Gastrocnemius medialis (tissue), 4 donors: ENCODE measurements at places on chromosomes 7 and 10.

- no peak for DNase-seq
These were observed 63.7 kb upstream of the ZPBP start for GRCh38 chr7:50156706-50157105.

- DNase-seq, result no peak
These were observed 22.5 kb upstream of the EPHB6 start for GRCh38 chr7:142832417-142832816.

DNA sequence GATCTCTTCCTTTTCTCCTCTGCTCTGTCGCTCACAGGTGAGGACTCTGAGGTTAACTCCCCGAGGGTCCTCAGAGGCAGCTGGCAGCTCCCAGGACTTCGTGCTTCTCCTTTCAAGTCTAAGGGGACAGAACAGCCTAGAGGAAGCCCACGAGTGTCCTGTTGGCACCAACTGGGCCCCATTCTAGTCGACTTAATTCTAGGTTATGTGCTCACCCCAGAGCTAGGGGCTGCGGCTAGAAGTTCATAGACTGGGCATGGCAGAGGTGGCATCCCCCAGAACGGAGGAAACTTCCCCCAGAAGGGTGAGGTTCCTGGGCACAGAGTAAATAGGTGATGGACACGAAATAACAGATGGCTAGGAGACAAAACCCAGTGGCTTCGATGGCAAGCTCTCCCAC is 259.4 kb downstream of the TEX36 start:
- no peak for DNase-seq

DNA sequence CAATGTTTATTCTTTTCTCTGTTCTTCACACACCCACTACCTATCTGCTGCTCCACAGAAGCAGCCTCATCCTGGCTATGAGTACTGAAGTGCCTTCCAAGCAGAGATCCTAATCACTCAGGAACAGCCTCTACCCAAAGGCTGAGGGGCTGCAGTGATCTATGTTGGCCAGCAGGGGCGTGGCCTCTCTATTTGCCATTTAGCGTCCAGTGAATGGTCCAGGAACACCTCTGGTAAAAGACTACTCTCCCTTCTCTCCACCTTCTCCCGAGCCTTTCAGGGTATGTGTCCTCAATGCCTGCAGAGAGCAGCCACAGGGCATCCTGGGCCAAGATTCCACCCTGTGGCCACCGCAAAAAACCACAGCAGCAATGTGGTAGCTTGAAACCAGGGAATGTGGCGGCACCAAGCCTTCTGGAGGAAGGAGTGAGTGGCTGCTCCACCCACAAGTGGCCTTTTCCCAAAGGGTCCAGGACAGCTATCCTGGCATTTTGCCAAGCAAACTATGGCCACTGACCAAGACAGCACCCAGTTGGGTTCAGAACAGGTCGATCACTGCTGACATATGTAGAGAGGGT is 70.9 kb downstream of the SYPL1 start:
- DNase-seq, result no peak

- no peak for DNase-seq
These were observed 486.3 kb upstream of the PCDH15 start for GRCh38 chr10:55287346-55287745.

- no peak for DNase-seq
These were observed 103.4 kb downstream of the FAM204A start for GRCh38 chr10:118238573-118239235.

DNA sequence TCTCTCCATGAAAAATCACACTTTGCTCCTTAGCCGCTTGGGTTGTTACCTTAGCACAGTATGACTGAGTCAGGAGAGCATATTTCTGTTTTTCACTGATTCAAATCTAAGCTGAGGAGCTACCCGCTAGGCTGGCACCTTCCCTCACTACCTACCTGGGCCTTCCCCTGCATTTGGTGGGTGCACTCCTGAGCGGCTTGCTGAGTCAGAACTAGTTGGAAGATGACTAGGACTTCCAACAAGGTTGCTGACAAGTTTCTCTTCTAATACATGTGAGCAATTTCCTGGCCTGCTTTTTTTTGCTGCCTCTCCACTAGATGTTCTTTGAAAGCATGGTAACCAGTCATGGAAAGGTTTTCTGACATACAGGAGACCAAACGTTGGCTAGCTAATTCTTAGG is 43.8 kb upstream of the SEC61G start:
- DNase-seq, result no peak

DNA sequence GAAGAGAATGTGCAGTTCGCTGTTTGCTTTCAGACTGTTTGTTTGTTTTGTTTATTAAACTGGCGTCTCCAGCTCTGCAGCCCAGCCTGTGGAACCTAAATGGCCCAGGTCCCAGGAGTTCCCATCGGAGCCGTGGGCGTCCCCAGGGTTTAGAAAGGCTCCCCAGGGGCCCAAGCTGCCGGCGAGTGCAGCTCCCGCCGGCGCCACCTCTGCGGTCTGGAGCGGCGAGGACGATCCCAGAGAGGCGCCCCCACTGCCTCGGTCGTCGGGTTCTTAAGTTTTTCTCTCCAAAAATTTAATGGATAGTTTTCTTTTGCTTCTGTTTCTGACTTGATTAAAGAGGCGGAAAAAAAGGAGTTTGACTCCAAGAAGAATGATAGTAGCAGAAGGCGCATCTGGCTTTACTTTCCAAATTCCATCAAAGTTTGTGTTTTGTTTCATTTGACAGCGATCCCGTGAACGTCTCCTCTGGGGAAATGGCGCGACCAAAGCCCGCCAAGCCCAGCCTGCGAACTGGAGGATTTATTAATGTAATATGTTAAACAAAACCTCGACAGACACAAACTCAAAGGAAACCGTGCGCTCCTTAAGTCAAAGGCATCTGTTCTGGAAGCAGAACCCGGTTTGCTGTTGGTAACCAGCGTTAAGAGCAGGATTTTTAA is 718 bp upstream of the FZD1 start:
- no peak for DNase-seq

- no peak for DNase-seq
These were observed 173.2 kb upstream of the PHYHIPL start for GRCh38 chr10:59003203-59003602.

DNA sequence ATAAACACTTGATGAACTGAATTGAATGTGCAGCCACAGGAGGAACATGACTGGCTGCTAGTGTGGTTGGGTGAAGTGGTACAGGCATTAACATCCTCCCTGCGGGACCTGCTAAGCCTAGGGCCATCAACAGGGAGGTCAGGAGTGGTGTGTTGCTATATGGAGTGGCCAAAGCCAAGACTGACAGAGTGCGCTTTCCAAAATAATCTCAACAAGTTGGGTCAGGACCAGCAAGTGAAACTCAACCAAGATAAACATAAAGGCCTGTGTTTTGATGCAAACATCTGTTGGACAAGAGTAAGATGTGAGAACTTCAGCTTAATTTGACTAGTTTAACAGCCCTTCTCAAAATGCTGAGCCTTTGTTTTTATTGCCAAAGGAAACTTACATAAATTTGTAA is 97.7 kb downstream of the WDFY4 start:
- no peak for DNase-seq

- no peak for DNase-seq
These were observed 6.8 kb upstream of the ASB15 start for GRCh38 chr7:123594813-123595241.
